ENCODE measurements at places on chromosomes 5 and 9.

- DNase-seq: peak; percentile 43
Observed at GRCh38 chr9:14350754-14351153, 36.8 kb upstream of the NFIB start.

- peak; percentile 43 for DNase-seq
Observed at GRCh38 chr9:81374459-81375186, 314.7 kb downstream of the TLE1 start.

DNA sequence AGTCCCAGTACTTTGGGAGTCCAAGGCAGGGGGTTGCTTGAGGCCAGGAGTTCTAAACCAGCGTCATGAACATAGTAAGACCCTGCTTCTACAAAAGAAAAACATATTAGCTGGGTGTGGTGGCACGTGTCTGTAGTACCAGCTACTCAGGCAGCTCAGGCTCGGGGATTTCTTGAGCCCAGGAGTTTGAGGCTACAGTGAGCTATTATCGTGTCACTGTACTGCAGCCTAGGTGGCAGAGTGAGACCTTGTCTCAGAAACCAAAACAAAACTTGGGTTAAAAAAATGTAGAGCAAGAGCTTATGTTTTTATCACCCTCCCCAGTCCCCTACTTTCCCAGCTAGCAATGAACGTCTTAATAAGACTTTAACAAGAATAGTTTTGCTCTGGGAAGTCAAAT, 46.7 kb downstream of the UHRF2 start:
- no peak for DNase-seq

DNA sequence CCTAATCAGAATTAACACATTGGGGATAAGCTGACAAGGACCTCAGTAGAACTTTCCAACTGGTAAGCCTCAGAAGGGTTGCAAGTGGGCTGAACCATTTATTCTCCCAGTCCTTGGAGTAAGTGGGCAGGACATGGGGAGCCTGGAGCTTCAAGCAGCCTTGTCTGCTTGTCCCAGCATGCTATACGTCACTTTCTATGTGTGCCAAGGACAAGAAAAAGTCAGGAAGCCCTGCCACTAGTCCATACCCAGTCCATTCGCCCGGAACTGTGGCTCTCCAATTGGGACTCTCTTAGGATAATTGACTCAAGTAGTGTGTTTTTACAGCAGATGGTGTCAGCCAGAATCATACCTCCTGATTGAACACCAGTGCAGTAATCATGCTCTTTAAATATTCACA, 62.6 kb upstream of the FRRS1L start:
- DNase-seq: no peak

- DNase-seq: no peak
Observed at GRCh38 chr5:180138214-180138975, 66.8 kb upstream of the RNF130 start.

- no peak for DNase-seq
Observed at GRCh38 chr5:155839251-155840037, 487.5 kb upstream of the SGCD start.

- DNase-seq: no peak
Observed at GRCh38 chr9:77726289-77726688, 78.2 kb upstream of the GNA14 start.

- DNase-seq: no peak
Observed at GRCh38 chr5:333945-334344, 12.4 kb downstream of the AHRR start.

DNA sequence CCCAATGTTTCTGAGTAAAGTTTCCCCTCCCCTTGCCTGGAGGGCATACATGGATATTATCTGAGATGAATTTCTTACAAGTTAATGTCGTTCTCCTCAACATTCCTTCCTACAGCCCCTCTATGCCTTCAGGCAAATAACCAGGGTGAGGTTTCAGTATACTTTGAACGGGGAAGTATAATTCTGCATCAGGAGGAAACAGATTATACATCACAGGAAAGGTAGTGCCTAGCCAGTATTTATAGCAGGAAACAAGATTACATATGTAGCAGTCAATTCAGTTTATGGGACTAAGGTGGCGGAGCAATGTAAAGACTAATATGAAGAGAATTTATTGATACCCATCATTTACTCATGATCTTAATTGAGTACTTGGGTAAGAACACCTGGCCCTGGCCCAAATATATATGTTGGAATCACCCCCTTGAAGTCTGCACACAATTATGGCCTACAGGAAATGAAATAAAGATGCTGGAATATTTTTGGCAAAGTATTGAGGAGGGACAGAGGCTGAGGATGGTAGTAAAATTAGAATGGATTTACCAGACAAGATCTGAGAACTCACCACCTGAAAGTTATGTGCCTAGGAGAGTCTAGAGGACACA, 661.1 kb downstream of the PTPRD start:
- no peak for DNase-seq

DNA sequence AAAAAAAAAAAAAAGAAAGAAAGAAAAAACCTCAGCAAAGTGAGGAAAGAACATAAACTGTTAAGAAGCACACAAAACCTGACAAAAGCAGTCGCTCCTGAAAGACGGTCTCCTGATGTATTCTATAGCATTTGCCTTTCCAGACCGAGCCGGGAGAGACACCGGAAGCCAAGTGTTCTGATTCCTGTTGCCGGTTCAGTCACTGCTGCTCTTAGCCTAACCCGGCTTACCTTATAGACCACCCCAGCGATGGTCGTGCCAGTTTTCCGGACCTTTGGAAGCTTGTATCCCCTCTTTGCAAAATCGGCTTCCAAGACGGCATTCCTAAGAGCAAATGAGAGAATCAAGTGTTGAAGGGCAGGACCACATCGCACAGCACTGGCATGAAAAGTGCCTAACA, 630 bp downstream of the PSMB7 start:
- no peak for DNase-seq

- no peak for DNase-seq
Observed at GRCh38 chr5:25948278-25948677, 1090.1 kb downstream of the CDH9 start.

DNA sequence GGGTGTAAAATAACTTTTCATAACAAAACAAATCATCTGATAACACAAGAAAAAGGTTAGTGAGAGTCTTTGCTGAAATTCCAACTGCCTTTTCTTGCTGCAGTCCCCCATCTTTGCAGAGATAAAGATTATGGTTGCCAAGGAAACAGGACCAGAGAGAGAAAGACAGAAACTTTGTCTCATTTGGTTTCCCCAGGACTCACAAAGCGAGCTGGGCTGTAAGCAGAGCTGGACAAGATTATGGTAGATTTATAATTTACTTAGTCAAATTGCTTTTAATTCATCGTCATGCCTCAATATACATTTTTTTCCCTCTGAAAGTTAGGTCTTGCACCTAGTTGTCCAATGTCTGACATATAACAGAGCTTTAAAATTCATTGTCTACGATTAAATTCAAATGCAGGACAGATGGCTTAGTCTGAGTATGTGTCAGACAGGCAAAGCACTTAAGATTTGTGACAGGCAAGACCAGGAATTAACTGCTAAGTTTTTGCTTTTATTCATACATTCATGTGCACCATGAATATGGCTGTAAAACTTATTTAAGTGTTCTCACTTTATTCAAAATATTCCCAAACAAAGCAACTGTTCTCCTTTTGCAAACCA, 17.4 kb downstream of the ENC1 start:
- no peak for DNase-seq

DNA sequence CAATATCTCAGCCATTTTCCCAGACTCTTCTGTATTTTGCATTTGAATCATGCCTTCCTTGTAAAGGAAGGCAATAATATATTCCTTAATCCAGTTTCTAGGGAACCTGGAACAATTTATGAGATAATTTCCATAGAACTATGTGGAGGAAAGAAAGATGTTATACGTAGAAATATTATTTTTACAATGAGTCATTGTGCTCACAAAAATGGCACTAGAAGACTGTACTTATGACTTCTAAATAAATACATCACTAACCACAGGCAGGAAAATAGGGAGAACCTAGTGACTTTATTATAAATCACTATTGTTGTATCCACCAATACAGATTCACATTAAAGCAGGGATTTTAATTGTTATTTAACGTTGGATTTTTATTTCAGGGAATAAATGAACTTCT, 87.6 kb downstream of the FBXO38 start:
- peak; percentile 66 for DNase-seq

- DNase-seq: no peak
Observed at GRCh38 chr9:134601764-134602163, 39.8 kb upstream of the COL5A1 start.

- DNase-seq: peak; percentile 62
Observed at GRCh38 chr9:4796988-4797853, 4.5 kb downstream of the RCL1 start.

GRCh38 chr5:123976379-123977033, 464.5 kb downstream of the CSNK1G3 start:
- no peak for DNase-seq

All from cardiac fibroblast (primary cell).